ENCODE measurements at places on chromosomes 2 and 18.

- DNase-seq: no peak
Measured at GRCh38 chr18:78445880-78446279, 533.7 kb upstream of the SALL3 start.

DNA sequence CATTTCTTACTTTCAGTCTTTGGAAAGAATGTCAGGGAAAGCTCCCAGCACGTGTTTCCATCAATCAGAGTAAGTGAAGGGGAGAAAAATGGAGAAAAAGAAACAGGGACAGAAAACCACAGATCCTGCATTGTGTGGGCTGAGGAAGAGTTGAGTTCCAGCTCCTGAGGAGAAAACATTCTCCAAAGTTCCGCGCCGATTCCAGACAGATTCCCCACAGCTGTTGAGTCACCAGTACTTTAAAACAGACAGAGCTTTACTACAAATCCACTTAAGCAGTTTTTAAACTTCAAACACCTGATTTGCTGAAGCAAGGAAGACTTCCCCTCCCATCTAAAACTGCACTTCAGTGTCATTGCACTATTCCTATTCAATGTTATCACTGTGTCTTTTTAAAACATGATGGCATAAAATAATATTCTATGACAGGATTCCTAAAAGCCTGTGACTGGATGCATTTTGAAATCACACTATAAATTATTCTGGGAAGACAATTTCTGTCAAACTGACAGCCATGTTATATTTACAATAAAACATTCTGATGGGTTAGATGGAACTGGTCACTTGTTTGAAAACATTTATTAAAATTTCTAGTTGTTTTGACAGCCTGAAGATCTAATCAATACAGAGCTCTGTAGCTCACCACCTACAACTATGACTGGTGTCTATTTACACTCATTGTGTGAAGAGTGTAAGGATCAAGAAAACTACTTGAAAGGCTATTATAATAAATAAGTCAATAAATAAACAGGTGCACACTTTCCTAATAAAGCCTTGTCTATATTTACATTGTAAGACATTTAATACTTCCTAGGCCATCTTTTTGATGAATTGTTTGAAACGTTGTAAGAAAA is 40.9 kb downstream of the TCF4 start:
- no peak for DNase-seq

DNA sequence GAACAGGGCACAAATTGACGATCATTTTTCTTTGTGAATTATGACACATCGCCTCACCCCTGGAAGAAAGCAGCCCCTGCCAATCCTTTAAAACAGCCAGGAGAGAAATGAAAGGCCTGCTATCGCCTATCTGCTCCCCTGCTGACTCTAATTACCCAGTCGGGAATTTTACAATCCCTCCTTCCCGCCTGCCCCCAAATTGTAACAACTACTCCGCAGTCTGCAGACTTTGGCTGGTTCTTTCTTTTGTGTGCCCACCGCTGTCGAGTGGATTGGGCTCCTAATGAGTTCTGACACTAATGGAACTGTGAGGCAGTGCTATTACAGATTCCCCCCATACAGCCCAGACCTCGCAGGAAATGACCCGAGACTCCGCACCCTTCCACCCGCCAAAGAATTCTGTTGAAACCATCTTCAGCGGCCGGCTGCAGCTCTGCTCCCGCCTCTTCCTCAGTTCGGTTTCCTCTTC is 281.2 kb upstream of the PARD3B start:
- no peak for DNase-seq

DNA sequence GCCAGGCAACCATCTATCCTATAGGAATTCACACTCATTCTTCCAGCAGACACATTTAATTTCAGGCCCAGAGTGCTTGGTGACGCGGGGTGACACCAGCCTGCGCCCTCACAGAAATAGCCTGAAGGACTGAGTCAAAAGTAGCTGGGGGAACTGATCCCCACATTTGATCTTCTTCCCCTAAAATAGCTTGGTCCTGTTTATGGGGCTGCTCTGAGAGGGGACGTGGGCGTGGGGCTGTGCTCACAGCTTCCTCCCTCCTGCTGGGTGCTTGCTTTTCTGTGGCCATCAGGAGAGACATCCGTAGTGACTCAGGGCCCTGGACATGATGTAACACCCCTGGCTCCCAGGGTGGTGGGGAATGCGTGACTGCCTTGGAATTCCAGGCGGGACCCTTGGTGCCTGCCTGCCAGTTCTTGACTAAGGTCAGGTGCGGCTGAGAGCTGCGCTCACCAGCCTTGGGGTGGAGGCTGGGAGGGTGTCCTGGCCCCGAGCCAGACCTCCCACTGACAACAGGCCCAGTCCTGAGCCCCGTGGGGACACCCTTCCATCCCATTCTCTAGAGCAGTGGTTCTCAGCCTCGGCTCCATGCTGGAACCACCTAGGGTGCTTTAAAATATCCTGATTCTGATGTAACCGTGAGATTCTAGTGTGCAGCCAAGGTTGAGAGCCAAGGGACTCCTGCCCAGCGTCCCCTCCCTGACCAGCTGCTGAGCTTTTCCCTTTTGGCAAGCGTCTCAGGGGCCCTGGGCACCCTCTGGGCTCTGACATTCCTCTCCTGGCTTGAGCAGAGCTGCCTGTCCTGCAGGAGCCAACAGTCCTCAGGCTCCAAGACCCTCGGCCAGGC is 47.4 kb upstream of the SMAD7 start:
- DNase-seq: no peak

DNA sequence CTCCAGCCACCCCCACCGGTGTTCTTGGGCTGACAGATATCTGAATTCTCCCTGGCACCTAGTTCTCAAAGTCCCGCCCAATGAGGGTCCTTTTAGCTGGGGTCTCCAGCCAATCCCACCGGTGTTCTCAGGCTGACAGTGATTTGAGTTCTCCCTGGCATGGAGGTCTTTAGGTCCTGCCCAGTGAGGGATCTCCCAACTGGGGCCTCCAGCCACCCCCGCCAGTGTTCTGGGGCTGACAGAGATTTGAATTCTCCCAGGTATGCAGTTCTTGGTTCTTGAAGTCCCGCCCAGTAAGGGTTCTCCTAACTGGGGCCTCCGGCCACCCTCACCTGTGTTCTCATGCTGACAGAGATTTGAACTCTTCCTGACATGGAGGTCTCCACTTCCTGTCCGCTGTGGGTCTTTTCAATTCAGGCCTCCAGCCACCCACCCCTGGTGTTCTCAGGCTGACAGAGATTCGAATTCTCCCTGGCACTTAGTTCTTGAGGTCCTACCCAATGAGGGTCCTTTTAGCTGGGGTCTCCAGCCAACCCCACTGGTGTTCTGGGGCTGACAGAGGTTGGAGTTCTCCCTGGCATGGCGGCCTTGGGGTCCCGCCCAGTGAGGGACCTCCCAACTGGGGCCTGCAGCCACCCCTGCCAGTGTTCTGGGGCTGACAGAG is 154.6 kb downstream of the ANKRD36 start:
- DNase-seq: no peak

- DNase-seq: peak; percentile 83
Measured at GRCh38 chr2:1593371-1594122, 150.8 kb downstream of the PXDN start.

DNA sequence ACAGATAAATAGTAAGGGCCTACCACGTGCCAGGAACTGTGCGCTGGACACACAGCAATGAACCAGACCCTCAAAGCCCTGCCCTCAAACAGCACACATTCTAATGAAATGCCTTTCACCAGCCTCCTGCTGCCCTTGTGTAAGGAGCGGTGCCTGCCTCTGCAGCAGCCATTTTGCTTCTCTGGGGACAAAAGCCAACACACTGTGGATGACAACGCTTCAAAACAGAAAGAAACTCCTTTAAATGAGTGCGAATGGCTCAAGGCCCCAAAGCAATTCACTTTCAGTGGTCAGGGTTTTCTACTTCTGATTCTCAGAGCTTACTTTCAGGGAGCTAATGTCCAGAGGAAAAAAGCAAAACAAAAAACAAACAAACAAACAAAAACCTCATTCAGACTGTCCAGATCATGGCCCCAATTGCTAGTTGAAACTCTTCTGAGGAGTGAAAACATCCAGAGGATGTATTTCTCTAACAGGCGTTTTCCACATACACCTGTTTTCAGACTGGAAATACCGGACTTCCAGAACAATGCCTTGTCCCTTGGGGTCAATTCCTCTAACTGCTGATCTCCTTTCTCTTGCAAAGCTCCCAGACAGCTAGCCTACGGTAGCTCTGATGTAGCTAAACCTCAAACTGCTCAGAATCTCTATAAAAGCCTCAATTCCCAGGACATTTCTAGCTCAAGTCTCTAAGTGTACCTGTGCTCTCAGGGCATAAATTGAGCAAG is 323.3 kb upstream of the ZNF521 start:
- no peak for DNase-seq

DNA sequence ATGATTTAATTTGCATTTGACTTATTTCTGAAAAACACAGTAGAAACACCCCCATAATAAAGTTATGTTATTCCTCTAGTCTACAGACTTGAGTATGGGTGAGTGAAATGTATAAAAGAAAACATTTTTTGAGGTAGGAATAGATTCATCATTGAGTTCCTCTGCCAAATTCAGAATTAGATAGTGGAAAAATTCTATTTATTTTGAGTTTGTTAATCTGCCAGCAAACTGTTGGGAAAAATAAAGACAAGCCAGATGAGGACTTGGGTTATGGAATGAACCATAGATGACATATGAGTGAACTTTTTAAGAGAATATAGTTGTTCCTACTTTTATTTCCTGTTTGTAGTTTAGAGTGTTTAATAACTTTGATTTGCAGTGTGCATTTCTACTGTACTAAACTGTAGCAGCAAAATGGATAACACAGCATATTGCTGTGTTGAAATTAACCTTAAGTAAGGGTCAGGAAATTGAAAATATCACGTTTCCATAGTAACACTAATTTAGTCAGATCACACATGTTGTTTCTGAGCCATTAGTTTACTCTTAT is 35.6 kb upstream of the PNPT1 start:
- no peak for DNase-seq

DNA sequence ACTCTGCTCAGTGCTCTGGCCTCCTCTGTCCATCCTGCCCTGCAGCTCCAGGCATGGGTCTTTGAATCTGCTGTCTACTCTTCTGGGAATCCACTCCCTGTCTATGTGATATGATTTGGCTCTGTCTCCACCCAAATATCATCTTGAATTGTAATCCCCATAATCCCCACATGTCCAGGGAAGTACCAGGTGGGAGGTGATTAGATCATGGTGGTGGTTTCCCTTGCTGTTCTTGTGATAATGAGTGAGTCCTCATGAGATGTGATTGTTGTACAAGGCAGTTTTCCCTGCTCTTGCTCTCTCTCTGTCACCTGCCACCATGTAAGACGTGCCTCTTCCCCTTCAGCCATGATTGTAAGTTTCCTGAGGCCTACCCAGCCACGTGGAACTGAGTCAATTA is 881.8 kb upstream of the ID2 start:
- no peak for DNase-seq

GRCh38 chr2:237664151-237664550 is 36.8 kb downstream of the LRRFIP1 start:
- no peak for DNase-seq

- no peak for DNase-seq
Measured at GRCh38 chr2:99576775-99577174, 87.0 kb upstream of the REV1 start.

DNA sequence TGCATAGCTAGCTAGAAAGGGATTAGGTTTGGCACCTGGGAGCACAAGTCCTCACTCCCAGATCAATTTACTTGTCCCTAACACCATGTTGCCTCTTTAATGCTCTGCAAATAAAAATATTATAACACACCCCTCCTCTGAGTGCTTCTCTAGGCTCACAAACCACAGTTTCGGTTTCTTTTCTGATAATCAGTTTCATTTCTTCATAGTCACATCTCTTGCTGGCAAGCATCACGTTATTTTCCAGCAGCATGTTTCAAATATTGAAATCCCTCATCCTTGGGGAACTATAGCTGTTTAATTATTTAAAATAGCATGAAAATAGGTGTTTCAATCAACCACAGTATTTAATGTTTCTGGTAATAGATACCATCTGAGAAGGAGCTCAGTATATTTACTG is 13.9 kb upstream of the SMCHD1 start:
- peak; percentile 58 for DNase-seq
